Astrocyte of the hippocampus (primary cell): ENCODE measurements at places on chromosomes 7 and 10.

- no peak for DNase-seq
These were observed 18.9 kb upstream of the DNAJC1 start for GRCh38 chr10:22022257-22023032.

- peak; percentile 30 for DNase-seq
These were observed 2.3 kb downstream of the DDIT4 start for GRCh38 chr10:72276013-72276387.

DNA sequence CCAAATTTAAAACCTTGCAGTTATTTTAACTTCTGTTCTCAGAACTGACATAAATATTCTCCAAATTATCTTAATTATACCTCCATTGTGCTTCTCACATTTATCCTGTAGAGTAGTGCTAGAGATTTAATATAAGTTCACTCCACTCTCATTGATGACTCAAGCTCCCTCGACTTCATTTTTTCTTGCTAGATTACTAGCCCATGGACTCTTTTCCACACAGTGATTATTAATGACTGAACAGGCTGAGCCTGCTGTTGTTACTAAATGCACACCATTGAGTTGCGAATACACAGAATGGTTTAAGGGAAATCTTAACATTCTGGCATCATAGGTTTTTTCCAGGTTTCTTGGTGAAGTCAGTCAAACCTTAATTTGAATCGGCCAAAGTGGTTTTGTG lies 179.5 kb upstream of the AKR1E2 start:
- DNase-seq: peak; percentile 50

- DNase-seq: peak; percentile 54
These were observed 359.2 kb upstream of the AOAH start for GRCh38 chr7:37083311-37084096.

GRCh38 chr10:20272608-20273007 lies 456.4 kb downstream of the PLXDC2 start:
- no peak for DNase-seq

- DNase-seq: no peak
These were observed 263.8 kb downstream of the ARHGAP12 start for GRCh38 chr10:31664803-31665202.

DNA sequence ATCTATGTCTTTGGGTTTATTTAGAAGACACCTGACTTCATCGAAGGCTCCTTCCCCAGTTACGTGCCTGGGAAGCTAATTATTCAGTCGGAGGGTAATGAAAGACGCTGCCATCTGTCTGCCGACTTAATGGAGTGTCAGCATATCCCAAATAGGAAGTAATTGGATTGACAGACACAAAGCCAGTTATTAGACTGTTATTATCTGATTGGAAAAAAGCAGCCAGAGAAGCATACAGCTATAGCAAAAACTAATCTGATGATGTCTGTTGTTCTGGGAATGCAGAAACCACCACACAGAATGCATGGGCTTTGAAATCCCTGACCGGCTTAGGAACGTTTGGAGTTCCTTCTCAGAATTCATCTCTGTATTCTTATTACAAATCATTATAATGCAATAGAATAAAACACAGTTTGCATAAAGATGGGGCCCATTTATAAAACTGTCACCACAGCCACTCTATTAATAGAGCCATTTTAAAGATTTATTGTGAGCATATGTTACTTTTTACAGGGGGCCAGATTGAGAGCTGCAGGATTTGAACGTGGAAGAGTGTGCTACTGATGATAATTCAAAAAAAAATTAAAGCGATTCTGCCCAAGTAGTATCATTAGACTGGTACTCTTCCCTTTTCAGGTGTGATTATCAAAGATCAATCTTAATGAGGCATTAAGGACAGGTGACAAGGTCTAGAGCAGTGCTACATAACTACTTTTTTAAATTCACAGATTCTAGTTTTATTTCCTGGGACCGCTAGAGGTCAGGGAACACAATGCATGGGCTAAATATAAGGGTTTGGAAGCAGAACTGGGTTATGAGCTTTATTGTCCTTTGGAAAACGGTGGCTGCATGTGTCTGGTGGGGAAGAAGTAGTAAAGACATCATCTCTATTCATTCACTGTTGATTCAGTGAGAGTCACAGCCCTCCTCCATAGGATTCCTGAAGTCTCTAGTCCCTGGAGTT lies 330.1 kb upstream of the LRGUK start:
- no peak for DNase-seq

DNA sequence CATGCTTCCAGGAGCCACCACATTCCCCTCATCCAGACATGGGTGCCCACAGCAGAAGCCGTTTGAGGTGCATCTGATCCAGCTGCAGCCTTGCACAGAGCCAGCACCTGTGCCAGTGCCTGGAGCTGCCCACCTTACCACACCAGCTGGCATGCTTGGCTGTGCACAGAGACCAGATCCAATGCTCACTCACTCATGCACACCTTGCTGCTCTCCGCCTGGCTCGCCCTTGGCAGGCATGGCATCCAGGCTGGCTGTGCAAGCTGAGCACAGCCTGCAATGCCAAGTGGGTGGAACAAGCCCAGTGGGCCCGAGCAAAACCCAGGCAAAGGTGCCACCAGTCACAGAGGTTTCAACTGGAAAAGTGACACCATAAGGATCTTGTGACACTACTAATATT lies 66.9 kb upstream of the SEMA3A start:
- DNase-seq: no peak

DNA sequence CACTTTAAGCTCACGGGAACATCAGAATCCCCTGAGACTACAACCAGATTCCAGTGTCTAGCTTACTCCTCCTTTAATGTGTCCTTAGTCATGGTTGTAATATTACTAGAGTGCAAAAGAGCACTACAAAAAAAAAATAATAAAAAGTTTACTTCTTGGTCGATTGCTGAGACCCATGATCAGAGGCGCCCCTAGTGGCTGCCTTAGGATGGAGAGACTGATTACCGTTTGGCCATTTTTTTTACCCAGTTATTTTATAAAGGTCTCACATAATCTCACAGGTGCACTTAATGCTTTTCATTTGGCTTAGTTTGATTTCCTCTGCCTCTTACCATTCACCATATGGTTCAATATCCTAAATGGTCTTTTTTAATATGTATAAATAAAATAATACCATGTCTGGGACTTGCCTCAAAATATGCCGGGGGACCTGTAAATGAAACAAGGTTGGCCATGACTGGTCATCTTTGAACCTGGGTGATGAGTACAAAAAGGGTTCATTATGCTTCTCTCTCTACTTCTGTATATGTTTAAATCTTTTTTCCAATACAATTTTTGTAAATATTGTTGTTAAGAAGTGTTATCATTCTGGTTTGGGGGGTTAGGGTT lies 331.5 kb upstream of the NFE2L3 start:
- no peak for DNase-seq

GRCh38 chr10:22655312-22655981 lies 58.9 kb downstream of the PIP4K2A start:
- DNase-seq: peak; percentile 46

GRCh38 chr7:121198502-121198901 lies 130.3 kb upstream of the WNT16 start:
- no peak for DNase-seq

GRCh38 chr10:22461891-22462290 lies 116.6 kb downstream of the SPAG6 start:
- DNase-seq: no peak

DNA sequence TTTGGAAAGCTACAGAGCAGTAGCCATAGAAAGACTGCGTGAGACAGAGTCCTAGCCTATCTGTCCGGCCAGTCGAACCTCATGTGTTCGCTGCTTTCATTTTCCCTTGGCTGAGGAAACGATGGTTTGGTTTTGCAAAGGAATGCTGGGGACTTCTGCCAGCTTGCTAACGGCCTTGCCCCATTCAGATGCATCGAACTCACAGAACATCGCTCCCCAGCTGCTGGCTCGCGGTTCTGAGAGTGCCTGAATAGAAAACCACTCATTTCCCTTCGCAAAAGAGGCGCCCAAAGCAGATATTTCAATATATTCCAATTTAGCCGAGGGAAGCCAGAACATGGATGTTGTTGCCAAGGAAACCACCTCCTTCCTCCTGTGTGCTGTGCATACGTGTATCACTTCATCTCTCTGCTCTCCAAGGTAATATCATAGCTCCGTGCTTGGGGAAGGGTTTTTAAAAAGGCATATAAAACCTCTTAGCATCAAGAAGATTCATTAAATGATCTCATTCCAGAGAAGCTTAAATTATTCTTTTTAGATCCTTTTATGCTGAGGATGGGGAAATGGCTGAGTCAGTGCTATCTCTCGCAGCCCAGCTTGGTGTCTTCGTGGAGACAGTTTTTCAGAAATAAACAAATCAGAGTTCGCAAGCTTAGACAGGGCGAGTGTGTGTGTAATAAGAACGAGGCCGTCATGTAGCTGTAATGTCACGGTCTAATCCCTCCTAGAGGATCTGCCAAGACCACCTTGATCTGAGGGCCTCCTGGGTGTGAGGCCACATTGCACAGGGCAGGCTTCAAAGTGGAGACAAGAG lies 215.2 kb downstream of the RPS24 start:
- peak; percentile 96 for DNase-seq

- peak; percentile 49 for DNase-seq
These were observed 327.9 kb downstream of the SFMBT2 start for GRCh38 chr10:7082967-7083366.
